ENCODE measurements at places on chromosomes 11 and 22.

- DNase-seq: no peak
These were observed 13.5 kb downstream of the KCNC1 start for GRCh38 chr11:17748044-17748443.

- DNase-seq: no peak
These were observed 8.1 kb downstream of the RCOR2 start for GRCh38 chr11:63908631-63909401.

- no peak for DNase-seq
These were observed 1.3 kb upstream of the OR8D1 start for GRCh38 chr11:124315052-124315451.

- DNase-seq: no peak
These were observed 63.4 kb downstream of the IGLL5 start for GRCh38 chr22:22951035-22951434.

DNA sequence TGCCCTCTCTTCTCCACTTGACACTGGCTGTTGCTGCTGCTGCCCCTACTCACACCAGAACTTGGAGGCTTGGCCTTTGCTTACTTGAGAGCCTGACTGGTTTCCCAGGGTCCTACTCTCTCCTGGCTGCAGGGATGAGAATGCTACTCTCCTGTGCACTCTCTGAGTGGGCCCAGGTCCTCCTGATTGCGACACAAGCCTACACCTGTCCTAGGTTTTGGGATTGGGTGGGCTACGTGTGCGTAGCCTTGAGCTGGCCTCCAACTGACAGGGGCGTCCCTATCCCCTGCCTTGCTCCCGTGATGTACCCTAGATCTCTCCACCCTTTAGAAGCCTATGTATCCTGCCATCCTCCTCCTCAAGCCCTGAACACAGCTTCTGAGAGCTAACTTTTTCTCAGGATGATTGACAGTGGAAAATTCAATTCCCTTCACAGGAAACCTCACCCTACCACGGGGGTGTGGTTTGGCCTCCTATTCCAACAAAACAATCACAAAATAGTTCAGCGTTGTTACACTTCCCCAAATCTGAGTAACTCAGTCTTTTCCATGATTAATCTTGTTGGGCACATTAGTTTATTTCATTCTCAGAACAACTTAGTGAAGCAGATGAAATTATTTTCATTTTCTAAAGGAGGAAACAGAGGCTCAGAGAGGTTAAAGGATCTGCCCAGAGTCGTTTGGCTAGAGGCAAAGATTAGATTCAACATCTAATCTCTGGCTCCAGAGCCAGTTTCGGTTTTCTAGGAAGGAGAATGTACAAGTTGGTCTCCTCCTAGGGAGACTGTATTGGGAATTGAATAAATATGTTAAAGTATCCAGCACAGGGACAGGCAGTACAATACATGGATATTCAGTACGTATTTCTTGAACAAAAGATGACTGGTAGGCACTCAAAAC, 17.6 kb upstream of the AMOTL1 start:
- no peak for DNase-seq

GRCh38 chr11:86624366-86624765, 48.0 kb downstream of the ME3 start:
- DNase-seq: no peak

All from stimulated activated CD4-positive, alpha-beta T cell treated with anti-CD3 and anti-CD28 coated beads, TNF-alpha, amount 100 ng/mL, for 1 hour (primary cell).